ENCODE measurements at places on chromosomes 11 and 22.

DNA sequence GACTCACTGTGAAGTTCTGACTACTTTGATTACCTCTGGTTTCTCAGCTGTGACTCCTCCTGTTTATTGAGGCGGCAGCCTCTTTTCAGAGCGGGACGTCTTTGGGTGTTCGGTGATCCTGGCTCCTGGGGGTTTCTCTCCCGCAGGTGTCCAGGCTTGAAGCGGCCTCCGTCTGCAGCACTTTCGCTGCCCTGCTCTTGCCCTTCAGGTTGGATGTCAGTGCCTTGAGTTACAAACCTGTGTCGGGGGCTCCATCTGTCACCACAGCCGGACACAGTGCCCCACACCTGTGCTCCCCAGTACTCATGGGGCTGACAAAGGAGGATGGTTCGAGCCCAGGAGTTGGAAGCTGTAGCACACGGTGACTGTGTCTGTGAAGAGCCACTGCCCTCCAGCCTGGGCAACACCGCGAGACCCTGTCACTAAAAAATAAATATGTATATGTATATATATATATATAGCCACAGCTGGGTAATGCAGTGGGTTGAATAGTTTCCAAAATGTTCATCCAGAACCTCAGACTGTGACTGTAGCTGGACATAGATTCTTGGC, 104.1 kb downstream of the BRD1 start:
- DNase-seq, result no peak

GRCh38 chr22:50199829-50200460, 866 bp upstream of the SELENOO start:
- DNase-seq, result no peak

DNA sequence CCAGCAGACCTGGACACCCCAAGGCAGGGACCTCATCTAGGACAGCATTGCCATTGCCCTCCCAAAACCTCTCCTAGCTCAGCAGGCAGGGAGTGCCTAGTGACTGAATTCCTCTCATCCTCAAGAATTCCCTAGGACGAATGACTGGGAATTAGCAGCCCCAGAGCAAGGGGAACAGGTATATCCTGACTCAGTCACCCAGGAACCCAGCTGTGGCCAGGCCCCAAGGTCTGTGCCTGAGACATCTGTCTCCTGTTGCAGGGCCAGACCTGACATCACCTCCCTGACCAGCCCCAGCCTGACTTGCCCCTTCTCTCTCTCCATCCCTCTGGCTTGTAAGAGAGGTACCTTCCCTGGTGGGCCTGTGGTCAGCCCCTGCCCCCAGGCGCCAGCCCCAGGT, 39.0 kb upstream of the SUSD2 start:
- DNase-seq, result no peak

DNA sequence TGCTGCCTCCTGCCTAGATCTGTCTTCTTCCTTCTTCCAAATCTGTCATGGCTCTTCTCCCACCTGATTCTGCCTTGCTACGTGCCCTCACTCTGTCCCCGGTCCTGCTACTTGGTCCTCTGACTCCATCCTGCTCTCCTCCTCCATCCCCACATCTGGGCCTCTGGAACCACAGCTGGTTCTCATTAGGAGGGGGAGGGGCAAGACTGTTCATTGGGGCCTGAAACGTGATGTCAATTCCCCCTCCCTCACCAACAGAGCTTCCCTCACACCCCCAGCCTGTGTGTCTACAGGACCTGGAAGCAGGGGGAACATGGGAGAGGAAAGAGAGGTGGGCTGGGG, 9.1 kb downstream of the DCHS1 start:
- no peak for DNase-seq

DNA sequence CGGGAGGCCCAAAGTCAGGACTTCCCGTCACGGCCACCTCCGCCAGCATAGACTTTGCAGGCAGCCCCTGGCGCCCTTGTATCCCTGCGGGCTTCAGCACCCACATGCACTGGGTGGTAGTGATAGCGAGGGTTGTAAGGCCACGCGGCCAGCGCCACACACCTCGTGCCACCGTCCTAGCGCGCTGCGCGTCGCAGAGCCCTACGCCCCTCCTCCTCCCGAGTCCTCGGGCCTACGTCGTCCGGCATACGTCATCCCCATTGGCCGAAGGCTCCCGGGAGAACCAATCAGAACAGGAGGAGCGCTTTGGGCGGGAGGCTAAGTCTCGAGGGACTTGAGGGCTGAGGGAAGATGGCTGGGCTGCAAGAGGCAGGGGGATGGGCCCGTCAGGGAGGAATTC, 1.3 kb upstream of the BTBD18 start:
- no peak for DNase-seq

Measured in activated CD4-positive, alpha-beta T cell treated with anti-CD3 and anti-CD28 coated beads for 24 hours (primary cell).